A549 treated with CpdA at 1 μM for 4 hours (cell line): ENCODE measurements at places on chromosomes 16 and 17. TPM values are rescaled to one million over a fixed set of nuclear protein-coding genes. Genes with fewer than 3 reads are reported as not detected.

The CLEC18A gene
- 0.08 TPM in 2 of 5 replicates, not detected in the others for total RNA-seq

The MRTFB gene
- 8.9 to 16.1 TPM (median 12.8 TPM) in 5 replicates for total RNA-seq

The ADAD2 gene
- not detected in 5 replicates for total RNA-seq

The HOXB7 gene
- 31.4 to 36.6 TPM (median 33.3 TPM) in 5 replicates for total RNA-seq

The CCL16 gene
- total RNA-seq = not detected in 5 replicates

The PRM1 gene
- total RNA-seq = not detected in 5 replicates

The HLF gene
- total RNA-seq = 0.08 to 0.33 TPM (median 0.27 TPM) in 5 replicates

The IL17C gene
- not detected in 5 replicates for total RNA-seq

The PDPR gene
- total RNA-seq = 13.0 to 17.5 TPM (median 14.5 TPM) in 5 replicates

The NLRC3 gene
- total RNA-seq = 0.01 to 0.05 TPM in 2 of 5 replicates, not detected in the others

The MPP3 gene
- total RNA-seq = 17.2 to 18.7 TPM (median 18.2 TPM) in 5 replicates

The WNT9B gene
- total RNA-seq = not detected in 5 replicates

The ORMDL3 gene
- 36.9 to 44.8 TPM (median 42.1 TPM) in 5 replicates for total RNA-seq

The P3H4 gene
- 28.2 to 40.1 TPM (median 37.2 TPM) in 5 replicates for total RNA-seq

The ESRP2 gene
- 0.05 to 0.21 TPM (median 0.12 TPM) in 4 of 5 replicates, not detected in the other for total RNA-seq

The KRT20 gene
- total RNA-seq = 0.17 to 0.52 TPM (median 0.26 TPM) in 5 replicates

The IRX3 gene
- 3.2 to 4.8 TPM (median 4.4 TPM) in 5 replicates for total RNA-seq

The RAB11FIP4 gene
- total RNA-seq = 0.87 to 2.6 TPM (median 1.8 TPM) in 5 replicates

The SP2 gene
- total RNA-seq = 15.8 to 17.2 TPM (median 16.7 TPM) in 5 replicates

The SLC7A5 gene
- total RNA-seq = 811 to 961 TPM (median 947 TPM) in 5 replicates

The GAST gene
- 0.14 TPM in 1 of 5 replicates, not detected in the others for total RNA-seq
